ENCODE measurements at places on chromosomes 3 and 15.

DNA sequence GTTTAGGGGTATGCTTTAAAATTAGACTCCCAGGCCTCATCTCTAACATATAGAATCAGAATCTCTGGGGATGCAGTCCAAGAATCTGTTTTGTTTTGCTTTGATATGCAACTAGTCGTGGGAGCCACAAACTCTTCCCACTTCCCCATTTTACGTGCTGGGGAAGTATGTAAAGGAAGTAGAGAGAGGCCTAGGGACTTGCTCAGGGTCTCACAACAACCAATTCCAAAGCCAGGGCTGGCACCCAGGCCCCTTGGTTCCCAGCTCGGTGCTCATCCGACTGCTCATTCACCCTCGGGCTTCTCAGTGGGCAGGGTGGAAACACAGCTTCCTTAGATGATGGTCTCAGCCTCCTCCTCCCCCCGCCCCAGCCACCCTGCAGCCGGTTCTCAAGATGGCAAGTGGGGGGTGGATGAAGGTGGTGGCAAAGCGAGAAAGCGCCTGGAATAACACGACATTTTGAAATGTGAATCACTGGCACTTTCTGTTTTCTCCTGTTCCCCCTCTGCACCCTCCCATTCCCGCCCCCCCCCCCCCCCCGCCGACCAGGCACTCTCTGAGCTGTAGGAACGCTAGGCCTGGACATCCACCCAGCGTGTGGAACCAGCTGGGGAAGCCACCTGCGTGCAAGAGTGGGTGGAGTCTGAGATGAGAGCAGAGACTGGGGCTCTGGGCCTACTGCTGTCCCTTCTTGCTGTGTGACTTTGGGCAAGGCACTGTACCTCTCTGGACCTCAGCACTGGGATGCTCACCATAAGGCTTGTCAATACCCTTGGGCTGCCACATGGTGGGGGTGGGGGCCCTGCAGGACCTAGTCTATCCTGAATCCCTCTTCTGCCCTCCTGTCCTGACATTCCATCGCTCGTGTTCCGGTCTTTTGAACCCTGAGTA, 214.5 kb downstream of the RPLP1 start:
- no peak for DNase-seq

- peak; percentile 75 for DNase-seq
Measured at GRCh38 chr3:107928084-107928445, 162.8 kb downstream of the CD47 start.

- DNase-seq = peak; percentile 37
Measured at GRCh38 chr15:48040166-48040817, 80.5 kb upstream of the SLC24A5 start.

- DNase-seq = no peak
Measured at GRCh38 chr3:151843275-151843674, 29.4 kb downstream of the AADAC start.

DNA sequence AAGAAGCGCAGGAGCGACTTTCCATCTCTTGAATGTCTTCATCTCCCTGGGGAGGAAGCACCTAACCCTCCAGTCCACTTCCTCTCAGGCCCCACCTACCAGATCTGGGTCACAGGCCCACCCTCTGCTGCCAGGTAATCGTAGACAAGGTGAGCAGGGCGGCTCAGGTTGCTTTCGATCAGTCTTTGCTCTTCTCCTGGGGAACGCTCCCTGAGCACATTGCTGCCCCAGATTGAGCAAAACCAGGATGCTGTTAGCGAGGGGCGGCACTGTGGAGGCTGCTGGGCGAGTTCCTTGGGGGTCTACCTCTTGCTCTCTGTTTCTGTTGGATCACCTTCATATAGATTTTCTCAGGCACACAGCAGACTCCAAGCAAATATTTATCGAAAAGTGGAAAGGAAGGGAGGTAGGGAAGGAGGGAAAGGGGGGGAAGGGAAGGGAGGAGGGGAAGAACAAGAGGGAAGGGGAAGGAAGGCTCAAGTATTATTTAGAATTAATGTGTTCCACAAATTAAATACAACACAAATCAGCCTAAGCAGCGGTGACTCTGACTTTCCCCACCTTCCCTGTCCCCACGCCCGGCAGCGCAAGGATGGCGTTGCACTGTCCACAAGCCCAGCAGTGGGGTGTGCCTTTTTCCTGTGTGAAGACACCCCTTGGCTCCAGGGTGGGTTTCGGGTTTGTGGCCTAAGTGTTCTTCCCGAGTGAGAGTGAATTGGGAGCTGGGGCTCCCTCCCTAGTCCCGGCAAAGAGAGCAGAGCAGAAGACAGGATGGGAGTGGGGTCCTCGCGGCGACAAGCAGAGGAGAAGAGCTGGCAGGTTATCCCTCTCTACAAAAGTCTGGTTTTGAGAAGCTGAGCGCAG, 6.1 kb upstream of the PCSK6 start:
- no peak for DNase-seq

DNA sequence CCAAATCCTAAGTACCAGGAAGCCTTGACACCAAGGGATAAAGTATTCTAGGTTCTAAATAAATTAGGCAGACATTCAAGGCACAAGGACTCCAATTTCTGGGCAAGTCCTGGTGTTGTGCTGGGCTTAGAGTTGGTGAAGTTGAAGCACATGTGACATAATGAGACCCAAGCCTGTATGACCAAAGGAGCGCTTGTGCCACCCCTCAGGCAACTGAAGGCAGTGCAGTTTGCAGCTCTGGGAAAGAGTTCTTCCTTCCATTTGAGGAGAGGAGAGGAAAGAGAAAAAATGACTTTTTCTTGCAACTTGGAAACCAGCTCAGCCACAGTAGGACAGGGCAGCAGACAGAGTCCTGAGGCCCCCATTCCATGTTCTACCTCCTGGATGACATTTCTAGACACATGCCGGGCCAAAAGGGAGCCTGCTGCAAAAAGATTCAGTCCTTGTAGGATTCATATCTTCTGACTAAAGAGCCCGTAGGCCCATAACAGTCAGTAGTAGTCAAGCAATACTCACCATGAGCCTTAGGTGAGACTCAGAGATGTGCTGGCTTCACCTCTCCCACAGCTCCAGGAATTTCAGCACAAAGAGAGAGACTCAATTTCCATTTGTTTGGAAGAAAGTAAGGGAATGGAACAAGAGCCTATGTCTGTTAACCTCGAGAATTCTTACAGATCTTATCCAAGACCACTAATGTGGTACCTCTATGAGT, 588.8 kb upstream of the BCHE start:
- DNase-seq = no peak

DNA sequence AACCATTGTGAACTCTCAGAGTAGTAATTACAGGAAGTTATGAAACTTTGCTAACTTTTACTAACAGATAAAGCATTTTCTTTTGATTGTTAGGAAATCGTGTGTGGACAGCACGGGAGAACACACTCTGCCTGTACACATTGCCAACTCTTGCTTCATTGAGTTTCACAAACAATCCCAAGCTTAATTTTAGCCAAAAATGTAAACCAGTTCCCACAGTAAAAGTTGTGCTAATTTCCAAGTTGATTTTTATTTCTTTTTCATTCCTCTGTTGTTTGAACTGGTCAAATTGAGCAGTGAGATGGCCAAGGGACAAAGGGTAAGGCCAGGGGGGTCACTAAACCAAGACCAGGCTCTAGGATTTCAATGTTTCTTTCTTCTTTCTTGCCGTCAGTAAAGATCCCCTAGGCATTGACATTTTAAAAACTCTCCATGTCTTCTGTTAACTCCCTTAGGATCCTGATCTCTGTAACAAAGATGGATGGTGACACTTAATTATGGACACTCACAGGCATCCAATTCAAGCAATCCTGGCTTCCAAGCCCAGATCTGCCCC, 414.9 kb downstream of the RBMS3 start:
- DNase-seq = peak; percentile 55

DNA sequence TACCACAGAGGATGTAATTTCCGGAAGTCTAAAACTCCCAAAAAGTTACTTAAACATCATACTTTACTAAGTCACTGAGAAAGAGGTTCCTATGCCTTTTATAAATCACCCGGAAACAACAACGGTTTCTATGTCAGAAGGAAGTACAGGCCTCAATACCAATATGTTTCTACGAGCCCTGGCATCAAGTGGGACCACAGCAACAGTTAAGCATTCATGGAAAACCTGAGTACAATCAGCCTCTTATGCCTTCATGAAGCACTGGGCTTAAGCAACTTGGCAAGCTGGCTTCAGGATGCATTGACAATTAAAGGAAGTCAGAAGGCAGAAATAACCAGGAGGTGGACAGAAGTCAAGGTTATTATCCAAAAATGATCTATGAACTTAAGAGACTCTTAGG, 19.1 kb upstream of the B3GNT5 start:
- no peak for DNase-seq

GRCh38 chr3:184176377-184177330, 2.0 kb downstream of the AP2M1 start:
- DNase-seq = peak; percentile 98

DNA sequence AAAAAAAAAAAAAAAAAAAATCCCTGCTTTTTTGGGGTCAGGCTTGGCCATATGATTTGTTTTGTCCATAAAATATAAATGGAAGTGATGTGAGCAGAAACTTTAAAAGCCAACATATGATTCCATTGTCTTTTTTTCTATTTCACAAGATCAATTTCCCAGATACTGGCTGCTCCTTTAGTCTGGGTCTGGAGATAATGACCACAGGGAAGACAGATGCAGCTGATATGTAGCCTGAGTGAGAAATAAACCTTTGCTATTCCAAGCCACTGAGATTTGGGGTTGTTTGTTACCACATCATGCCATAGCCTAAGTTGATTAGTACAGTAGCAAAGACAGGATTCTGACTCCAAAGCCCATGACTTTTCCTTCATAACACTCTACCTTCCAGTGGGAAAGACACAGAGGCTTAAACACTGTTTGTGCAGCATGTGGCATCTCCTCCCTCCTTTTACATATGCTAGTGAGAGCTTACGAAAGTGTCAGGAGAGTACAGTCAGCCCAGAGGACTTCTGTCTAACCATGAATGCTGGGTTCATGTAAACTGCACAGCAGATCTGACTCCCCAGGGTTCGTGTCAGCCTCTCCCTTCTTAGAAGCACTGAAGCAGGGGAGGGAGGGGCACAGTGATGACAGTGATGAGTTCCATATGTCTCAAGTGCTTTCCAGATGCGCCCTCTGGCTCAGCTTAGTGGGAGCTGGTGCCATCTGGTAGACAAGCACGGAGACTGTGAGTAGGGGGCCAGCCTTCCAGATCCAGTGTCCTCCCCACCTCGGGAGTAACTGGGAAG, 36.7 kb upstream of the SLC7A14 start:
- DNase-seq = peak; percentile 63

DNA sequence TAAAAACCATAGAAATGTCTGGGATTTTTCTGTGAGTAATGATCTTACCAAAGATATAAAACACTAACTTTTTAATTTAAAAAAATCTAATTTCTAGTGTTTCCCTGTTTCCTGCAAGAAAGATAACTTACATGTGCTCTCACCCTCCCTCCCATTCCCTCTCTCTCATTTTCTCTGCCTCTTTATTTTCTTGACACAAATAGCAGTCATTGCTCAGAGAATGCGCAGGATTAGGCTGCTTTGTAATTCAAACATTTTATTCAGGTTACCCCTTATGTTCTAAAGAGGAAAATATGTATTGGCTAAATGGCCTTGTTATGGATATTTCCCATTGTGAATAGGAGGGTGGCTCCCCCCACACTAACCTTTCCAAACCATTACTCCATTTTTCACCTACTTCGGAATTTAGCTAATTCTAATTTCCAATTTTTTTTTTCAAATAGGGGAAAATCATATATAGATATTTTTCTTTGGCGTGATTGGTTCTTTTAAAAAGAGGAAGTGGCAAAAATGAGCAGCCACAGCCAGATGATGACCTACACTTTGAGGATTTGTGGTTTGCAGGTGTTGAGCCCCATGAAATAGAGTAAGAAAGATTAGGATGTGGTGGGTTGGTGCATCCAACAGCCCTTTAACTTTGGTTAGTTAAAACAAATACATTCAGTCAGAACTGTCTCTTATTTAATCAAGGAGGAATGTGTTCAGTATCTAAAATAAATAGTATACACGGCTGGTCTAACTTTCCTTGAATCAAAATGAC, 554.4 kb downstream of the IGSF11 start:
- no peak for DNase-seq
